ENCODE measurements at places on chromosomes 11 and 22. TPM values are rescaled to one million over a fixed set of nuclear protein-coding genes. Genes with fewer than 3 reads are reported as not detected.

- DNase-seq: no peak
Observed at GRCh38 chr11:65897020-65897471, 3.1 kb downstream of the FOSL1 start.

GRCh38 chr11:5297721-5298323, 3.9 kb downstream of the OR51B4 start:
- no peak for DNase-seq

DNA sequence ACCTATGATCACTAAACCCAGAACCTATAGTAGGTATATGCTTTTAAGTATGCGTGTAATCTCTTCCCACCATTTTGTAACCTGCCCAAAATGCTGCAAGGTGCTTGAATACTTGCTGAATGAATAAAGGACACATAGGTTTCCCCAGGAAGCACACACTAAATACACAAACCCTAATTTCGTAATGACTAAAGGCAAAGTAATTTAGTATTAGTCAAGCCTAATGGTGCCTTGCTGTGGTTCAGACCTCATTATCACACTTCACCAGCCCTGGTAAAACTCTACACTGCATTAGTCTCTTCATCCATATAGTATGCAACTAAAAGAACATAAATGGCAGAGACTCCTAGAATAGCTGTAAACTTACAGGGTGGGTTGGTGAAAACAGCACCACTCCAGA, 289.0 kb upstream of the PITPNB start:
- no peak for DNase-seq

DNA sequence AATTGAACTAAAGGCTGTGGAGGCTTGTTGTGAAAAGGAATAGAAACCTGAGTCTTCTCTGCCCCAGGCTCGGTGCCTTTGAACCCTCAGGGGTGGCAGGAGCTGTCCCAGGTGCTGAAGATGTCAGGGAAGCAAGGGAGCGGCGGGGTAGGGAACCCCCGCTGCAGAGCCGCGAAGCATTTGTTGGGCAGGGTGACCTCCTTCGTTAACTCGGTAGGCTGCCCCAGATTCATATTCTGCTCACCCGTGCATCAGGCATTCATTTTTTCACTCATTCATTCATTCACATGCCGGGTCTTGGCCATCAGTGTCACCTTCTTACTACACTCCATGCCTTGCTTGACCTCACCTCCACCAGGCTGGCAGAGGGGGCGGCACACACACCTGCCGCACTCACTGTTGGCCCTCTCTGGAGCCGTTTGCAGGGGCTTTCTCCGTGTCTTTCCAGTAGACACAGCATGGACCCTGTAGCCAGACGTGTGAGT, 618.9 kb downstream of the BRD1 start:
- no peak for DNase-seq

DNA sequence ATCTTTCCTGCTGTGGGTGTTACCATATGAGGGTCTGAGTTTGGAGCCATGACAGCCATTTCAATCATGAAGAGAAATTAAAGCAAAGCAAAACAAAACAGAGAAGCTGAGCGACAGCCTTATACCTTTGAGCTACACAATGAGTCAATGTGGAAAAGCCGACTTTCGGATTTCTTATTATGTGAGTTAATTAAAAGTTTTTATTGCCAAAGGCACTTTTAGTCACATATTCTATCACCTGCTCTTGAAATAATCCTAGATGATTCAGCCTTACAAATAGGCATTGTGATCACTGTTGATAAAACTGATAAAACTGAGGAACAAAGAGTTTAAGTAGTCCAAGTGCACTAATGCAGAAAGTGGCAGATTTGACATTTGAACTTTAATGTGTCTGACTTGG, 381.9 kb upstream of the TENM4 start:
- no peak for DNase-seq

DNA sequence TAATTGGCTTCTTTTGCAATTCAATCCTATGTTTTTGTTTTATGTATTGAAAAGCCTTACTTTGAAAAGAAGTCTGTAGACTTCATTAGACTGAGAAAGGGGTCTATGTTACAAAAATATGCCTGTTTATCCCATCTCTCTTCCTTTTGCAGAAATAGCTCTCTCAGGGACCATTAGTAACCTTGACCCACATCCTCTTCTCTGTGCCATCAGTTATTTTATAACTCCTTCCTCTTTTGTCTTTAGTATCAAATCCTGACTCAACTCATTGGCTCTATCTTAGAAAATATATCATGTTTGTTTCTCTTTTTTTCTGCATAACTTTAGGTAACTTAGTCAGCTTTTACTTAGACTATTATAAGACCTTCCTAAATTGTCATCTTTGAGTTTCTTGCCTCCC, 20.3 kb downstream of the ZC3H12C start:
- no peak for DNase-seq

GRCh38 chr11:126403022-126403581, 47.6 kb downstream of the ST3GAL4 start:
- DNase-seq: no peak

DNA sequence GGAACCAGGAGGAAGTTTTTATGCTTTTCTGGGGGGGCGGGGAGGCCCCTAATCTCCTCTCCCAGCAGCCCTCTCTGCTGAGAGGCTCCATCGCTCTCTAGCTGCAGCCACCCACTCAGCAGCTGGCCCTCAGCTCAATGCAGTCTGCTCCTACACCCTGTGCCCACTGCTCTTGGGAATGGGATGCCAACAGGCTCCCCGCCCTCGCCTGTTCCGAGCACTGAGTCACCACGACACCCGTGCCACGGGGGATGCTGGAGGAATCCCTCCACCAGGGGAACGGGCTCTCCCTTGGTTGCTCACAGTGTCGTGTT, 23.5 kb upstream of the SUSD2 start:
- no peak for DNase-seq

DNA sequence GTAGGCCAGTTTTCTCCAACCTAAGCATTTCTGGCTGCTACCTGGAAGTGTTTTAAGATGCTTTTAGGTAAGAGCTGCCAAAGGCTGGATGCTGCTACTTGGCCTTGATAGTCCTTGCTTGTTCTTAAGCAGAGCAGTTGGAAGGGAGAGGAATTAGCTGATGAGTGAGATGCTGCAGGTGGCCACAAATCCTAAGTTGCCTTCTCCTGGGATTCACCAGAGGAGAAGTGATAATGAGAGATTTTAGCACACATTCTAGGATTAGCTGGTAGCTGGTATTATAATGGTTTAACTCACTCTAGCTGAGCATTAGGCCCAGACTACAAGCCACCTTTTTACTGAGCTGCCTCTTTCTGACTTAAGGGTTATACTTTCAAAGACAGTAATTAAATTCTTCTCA, 442.9 kb upstream of the RAG2 start:
- no peak for DNase-seq

DNA sequence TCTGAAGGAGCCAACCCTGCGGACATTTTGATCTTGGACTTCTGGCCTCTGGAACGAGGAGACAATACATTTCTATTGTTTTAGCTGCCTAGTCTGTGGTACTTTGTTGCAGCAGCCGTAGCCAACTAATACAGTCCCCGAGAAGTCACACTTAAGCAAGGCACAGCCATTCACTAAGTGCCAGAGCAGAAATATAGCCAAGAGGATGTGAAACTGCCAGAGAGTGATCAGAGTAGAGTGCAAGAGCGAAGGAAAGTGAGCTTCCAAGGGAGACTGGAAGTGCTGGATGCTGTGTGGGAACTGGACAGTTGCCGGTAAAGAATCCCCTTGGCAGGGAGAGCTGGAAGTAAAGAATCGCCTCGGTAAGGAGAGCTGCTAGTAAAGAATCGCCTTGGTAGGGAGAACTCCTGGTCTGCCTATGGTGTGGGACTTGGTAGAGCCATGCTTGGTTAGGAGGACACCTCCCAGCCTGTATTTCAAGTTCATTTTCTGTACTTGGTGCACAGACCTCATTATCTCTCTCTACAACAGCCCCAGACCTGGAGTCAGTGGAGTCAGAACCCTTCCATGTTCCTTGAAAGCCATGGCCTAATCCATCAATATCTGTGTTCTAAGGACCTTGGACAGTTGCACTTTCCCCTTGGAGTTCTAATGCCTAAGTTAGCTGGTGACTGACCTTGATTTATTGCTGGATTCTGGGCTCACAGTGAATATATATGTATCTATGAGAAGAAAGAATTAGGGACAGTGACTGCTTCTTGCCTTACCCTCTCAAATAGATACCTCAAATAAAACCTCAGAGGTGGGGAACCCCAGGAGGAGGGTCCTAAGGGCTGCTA, 162.1 kb downstream of the LDLRAD3 start:
- no peak for DNase-seq

- DNase-seq: no peak
Observed at GRCh38 chr11:105915021-105915420, 107.0 kb downstream of the MSANTD4 start.

GRCh38 chr11:60970369-60970774, 1.1 kb upstream of the CD6 start:
- no peak for DNase-seq

DNA sequence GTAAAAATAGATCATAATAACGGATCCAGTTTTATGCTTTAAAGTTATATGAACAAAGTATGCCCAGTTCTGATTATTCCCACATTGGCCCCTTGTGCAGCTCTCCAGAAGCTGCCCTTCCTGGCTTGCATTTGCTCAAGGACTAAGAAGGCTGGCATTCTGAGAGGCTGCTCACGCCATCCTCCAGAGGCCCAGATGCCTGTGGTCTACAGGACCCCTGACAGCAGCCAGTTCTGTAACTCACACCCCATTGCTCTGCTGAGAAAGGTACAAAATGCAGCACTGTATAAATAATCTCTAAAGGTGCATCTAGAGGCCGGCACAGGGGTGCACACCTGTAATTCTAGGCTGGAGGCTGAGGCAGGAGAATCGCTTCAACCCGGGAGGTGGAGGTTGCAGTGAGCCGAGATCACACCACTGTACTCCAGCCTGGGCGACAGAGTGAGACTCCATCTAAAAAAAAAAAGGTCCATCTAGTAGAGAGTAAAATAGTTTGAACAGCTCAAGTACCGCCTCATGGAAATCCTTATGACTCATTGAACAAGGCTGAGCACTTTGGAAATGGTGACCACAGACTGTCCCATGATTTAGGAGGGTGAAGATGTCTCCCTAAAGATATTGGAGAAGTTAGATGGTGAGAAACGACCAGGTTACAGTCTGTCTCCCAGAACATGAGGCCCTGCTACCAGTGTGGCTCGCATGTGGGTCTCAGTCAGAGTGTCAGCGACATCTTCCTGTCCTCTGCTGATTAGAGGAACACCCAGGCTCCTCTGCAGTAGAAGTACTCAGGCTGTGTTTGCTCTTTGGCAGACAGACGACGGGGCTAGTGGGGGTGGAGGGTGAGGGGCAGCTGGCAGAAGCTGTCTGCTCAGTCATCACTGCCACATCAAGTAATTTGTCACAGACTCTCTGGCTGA, 56.3 kb downstream of the KREMEN1 start:
- no peak for DNase-seq

DNA sequence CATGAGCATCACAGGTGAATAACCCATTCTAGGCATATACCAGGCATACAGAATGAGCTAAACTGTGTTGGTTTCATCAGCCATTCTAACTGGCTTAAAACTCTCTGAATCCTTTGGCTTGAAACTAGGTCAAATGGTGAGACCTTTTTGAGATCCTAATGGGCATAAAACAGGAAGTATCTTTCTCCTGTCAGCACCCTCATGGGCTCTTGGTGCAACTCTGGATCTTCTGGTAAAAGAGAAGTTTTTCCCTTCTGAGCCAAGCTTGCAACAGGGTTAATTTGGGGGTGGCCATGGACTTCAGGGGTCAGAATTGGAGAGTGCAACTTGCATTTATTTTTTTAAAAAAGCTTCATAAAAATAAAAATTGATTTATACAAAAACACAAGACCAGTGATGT, 67.9 kb upstream of the GRAMD1B start:
- no peak for DNase-seq

DNA sequence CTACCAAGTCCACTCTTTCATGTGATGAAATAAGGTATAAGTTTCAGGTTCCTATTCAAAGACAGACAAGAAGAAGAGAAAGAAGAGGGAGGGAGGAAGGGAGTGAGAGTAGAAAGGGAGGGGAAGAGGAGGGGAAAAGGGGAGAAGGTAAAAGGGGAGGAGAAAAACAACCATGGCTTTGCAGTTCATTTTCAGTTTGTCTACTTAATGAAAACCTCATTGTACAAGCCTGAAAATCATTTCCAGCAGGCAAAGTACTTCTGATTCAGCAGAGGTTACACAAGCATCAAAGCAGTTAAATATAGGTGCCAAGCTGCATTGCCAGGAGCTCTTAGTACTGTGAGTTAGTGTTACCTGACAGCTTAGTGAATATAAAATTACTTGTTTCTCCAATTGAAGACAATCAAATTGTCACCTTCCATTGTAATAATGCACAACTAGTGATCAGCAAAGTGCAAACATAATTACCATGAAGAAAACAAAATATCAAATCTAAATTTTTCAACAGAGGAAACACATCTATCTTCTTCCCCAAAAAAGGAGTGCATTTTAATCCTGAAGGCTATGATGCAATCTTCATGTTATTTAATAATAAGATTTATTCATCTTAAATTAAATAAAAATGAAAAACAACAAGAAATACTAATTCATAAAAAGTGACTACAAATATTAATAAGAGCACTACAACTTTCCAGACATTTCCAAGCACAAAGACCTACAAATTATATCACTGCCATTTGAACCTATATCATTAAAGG, 8.2 kb downstream of the SOX6 start:
- DNase-seq: no peak

DNA sequence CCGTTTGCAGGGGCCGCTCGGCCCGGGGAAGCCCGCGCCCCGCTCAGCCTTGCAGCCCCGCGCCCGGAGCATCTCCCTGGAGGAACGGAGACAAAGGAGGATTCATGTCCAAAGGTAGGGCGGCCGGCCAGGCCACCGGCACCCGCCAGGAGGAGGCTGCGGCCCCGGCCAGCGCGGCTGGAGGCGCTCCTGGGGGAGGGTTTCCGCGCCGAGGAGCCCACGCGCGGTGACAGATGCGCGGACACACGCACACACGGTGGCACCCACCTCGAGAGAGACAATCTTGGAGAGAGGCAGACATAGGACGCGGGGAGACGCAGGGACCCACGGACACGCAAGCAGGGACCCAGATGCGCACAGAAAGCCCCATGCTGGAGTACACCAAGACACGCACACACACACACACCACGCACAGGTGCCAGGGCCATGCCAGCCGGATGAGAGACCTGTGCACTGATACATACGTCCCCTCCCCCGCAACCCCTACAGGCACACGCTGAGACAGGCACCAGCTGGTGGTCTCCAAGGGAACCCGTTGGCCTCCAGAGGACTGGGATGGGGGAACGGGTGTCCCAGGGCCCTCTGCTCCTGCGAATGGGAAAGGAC, 7.8 kb downstream of the SEPTIN3 start:
- no peak for DNase-seq

GRCh38 chr22:19871845-19872778, 17.4 kb upstream of the GNB1L start:
- no peak for DNase-seq

The EMID1 gene
- total RNA-seq: 0.18 TPM

The ADAMTS15 gene
- 2.4 TPM for total RNA-seq

The IRAG1 gene
- total RNA-seq: 13.9 TPM

The APOL2 gene
- total RNA-seq: 28.5 TPM

The MYBPC3 gene
- 0.08 TPM for total RNA-seq

The ZBTB16 gene
- 137 TPM for total RNA-seq

The DDTL gene
- not detected for total RNA-seq

The IL18 gene
- 125 TPM for total RNA-seq

The OR10D3 gene
- not detected for total RNA-seq

The F2 gene
- not detected for total RNA-seq

The ACR gene
- not detected for total RNA-seq

All from esophagus squamous epithelium (tissue), 5 donors.